ENCODE measurements at places on chromosomes 12 and 14.

- H3K27me3 ChIP-seq = no peaks in the 10 kb centered on the region
- DNase-seq = no peak
- H3K36me3 ChIP-seq = no peaks in the 10 kb centered on the region
Measured at GRCh38 chr14:94631050-94631449, 18.9 kb downstream of the SERPINA3 start.

DNA sequence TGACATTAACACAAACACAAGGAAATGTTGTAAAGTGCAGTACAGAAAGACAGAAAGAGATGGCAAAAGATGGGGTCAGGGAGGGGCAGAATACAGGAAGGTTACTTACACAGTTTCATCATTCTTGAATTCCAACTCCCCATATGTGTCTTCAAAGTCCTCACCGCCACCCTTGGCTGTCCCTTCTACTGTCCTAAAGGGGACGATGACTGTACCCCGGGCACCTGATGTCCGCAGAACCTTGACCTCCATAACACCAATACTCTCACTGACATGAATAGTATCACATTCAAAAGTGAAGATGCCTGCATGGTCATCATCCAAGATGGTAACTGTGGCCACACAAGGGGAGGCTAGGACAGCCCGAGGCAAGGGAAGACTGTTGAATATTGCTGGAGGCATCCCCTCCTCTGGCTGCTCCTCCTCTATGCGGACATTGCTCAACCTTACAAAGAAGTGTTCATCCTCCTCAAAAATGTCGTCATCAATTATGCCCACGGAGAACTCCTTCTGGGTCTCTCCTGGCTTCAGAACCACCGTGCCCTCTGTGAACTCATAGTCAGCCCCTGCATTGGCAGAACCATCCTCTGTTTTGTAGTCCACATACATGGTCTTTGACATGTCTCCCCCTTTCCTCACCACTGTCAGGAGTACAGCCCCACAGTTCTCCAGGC, 22.1 kb downstream of the SLC8A3 start:
- peaks cover 5% of the 10 kb centered on the region for H3K27me3 ChIP-seq
- H3K27ac ChIP-seq = no peak overlapping the region
- no peak overlapping the region for H3K4me3 ChIP-seq
- H3K36me3 ChIP-seq = no peaks in the 10 kb centered on the region
- no peak for DNase-seq

- peaks cover 39% of the 10 kb centered on the region for H3K27me3 ChIP-seq
- no peak overlapping the region for H3K4me3 ChIP-seq
- no peak overlapping the region for H3K27ac ChIP-seq
- no peak for DNase-seq
- H3K4me1 ChIP-seq = no peaks in the 10 kb centered on the region
- H3K36me3 ChIP-seq = no peaks in the 10 kb centered on the region
Measured at GRCh38 chr12:53785161-53785560, 33.4 kb upstream of the CISTR start.

- no peaks in the 10 kb centered on the region for H3K36me3 ChIP-seq
- H3K4me1 ChIP-seq = peaks cover 19% of the 10 kb centered on the region
- no peaks in the 10 kb centered on the region for H3K27me3 ChIP-seq
- no peak overlapping the region for H3K27ac ChIP-seq
- H3K4me3 ChIP-seq = no peak overlapping the region
- DNase-seq = no peak
Measured at GRCh38 chr12:92340441-92341064, 194.9 kb upstream of the BTG1 start.

DNA sequence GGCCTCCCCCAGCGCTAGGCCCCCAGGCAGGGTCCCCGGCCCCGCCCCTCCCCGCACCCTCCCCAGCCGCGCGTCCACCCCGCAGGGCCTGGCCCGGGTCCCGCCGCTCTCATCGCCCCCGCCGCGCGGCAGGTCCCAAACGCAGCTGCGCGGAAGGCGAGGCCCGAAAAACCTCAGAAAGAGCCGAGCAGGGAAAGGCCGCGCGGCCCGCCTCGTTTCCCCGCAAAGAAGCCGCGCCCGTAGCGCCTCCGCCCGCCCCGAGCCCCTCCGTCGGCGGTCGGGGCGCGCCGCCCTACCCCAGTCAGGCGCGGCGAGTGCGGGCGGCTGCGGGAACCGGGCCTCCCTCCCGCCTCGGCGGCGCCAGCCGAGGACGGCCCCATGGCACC, 324 bp downstream of the POLE start:
- peak overlapping the region; percentile 88 for H3K27ac ChIP-seq
- H3K36me3 ChIP-seq = peaks cover 17% of the 10 kb centered on the region
- peak overlapping the region; percentile 91 for H3K4me3 ChIP-seq
- peaks cover 34% of the 10 kb centered on the region for H3K4me1 ChIP-seq

DNA sequence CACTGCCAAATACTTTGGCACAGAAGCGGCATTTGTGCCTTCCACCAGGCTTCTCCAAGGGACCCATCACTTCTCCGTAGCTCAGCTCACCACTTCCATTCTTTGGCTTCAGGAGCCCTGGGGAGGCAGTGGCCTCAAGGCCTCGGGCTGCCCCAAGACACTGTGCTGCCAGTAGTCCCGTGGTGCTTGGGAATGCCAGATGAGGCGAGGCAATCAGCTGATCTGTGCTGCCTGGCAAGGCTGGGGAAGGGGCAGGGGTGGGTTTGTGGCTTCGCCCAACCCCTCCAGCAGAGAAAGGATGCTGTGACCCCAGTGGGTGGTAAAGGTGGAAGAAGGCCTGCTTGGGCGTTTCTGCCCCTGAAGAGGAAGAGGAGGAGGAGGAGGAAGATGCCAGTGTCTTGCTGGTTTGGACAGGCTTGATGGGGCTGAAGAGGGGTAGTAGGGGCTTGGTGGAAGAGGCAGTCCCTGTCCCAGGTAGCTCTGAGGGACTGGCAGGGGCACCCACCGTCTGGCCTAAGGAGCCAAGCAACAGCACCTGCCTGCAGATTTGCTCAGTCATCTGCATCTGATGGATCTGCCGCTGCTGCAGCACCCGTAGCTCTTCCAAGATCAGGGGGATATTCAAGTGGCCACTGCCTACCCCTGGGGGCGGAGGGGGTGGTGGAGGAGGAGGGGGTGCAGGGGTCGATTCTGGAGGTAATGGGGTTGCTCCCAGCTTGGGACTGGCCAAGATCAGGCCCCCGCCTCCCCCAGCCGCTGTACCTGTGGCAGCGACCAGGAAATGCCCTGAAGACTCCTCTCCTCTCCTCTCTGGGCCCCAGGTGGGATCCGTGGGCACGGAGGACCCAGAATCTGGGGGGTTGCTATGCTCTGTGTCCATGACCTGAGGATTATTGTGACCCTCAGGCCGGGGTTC, 1.3 kb downstream of the SALL2 start:
- H3K36me3 ChIP-seq = peaks cover 23% of the 10 kb centered on the region
- H3K27me3 ChIP-seq = no peaks in the 10 kb centered on the region
- peak overlapping the region; percentile 75 for H3K27ac ChIP-seq

GRCh38 chr14:29847056-29847380, 80.6 kb downstream of the PRKD1 start:
- no peak overlapping the region for H3K27ac ChIP-seq
- H3K4me3 ChIP-seq = no peak overlapping the region
- no peaks in the 10 kb centered on the region for H3K36me3 ChIP-seq
- DNase-seq = no peak
- H3K27me3 ChIP-seq = no peaks in the 10 kb centered on the region
